ENCODE measurements at places on chromosomes 5 and 9.

GRCh38 chr9:120396931-120397330 lies 183.0 kb downstream of the CDK5RAP2 start:
- DNase-seq = no peak

DNA sequence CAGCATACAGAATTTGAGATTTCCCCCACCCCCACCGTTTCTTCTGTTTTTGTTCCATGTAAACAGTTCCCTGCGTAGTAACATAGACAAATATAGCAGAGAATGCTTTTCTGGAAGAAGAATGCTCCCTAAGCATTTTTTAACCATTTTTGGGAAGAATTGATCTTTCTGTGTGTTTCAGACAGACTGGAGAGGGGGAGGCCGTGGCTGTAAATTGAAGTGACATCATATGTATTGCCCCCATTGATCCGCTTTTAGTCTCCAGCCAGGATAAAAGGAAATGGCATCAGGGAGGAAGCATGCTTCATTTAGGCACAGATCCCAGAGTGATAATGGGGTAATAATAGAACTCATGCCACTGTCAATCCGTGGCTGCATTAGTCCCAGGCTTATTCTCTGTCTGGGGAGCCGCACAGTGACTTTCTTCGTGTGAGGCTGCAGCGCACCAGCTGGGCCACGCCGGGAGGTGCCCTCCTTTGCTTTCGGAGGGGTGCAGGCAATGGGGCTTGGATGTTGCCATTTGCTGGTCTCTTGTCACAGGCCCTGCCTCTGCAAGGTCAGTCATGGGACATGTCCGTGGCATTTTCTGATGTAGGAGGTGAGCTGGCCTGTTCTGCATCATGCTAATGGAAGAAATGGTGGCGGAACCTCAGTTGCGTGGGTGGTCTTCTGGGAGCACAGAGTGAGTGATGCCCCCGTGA lies 261.5 kb downstream of the FANCC start:
- DNase-seq = peak; percentile 73

- peak; percentile 58 for DNase-seq
Observed at GRCh38 chr5:134114886-134115805, 665 bp downstream of the TCF7 start.

DNA sequence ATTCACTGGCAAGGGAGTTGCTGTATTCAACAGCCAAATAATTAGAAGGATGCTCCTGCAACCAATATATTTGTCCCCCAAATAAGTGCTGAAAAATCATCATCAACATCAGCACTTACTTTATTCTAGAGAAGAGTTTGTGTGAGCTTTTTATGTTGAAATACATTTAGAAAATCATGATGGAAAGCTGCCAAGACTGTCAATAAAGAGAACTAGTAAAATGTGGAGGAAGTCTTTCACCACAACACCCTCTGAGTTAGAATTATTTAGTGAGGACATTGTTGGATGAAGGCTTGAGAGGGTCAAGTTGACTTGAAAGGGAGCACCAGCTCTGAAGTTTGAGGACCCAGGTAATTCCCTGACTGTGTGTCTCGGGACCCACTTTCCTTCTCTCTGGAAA lies 100.2 kb upstream of the TBCA start:
- DNase-seq = no peak

DNA sequence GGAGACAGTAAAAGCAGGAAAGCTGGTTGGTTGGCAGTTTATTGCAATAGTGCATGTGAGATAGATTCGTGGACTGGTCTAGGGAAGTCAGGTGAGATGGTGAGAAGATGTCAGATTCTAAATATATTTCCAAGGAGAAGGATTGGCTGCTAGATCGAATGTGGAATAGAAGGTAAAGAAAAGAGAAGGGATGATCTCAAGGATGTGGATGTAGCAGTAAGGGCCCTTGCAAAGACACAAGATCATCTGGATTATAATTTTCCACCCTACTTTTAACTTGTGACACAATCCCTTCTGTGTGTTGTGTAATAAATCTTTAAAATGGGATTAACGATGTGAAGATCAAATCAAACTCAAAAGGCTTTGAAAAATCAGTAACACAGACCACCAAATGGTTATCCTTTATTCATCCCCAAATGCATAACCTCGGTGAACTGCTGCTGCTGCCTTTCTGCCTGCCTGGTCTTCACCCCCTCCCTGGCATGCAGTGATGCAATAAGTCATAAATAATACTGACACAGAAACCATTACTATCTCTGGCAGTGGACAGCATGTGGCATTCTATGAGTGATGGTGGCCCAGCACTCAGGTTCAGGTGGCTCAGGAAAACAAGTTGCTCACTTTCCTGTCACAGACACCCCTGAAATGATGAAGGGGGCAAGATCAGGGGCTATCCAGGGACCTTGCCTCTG lies 178.4 kb downstream of the FAM114A2 start:
- DNase-seq = no peak

DNA sequence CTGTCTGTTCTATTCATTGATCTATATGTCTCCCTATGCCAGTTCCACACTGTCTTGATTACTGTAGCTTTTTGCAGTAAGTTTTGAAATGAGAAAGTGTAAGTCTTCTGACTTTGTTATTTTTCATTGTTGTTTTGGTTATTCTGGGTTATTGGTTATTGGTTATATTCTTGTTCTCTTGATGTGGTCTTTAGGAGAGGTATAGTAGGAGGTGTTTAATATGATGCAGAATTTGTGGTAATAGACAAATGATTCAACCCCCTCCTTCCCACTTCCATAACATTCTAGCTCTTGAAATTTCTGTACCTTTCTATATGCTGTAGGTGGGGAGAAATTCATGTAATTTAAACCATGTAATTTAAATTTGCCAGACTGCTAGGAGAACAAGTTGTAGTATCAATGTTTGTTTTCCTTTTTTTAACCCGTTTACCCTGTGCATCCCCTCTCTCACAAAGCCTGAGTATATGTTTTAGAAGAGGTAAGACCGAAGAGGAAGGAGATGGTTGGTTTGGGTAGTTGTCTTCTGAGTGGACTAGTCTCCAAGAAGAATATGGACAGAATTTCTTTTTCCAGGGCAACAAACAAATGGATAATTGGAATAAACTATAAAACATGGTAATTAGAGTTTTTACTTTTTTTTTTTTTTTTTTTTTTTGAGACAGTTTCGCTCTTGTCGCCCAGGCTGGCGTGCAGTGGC lies 19.2 kb downstream of the ANKHD1 start:
- no peak for DNase-seq

DNA sequence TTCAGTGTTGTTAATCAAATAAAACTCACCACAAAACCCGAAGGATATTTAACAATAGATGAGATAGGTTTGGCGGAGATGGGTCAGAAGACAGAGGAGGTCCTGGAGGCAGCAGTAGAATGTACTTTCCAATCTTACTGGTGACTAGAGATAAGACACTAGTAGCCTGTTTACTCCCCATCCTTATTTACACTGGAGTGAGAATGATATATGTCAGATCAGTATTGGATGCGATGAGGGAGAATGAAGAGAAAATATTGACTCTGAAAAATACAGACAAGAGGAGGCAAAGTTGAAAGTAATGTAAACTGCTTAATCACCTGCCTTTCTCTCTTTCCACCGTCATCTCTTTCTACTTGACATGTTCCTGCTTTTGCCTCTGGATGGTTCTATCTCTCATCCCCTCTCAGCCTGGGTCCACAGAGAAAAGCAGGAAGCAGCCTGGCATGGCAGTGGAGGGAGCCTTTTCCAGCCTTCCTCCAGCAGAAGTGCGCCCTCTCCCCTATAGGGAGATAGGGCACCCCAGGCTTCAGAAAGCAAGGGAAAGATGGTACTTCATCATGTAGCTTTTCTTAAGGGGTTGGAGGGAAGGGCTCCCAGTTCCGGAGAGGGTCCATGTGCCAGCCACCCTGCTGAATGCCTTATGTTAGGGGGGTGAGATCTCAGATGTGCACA lies 11.1 kb downstream of the PALM2AKAP2 start:
- no peak for DNase-seq

GRCh38 chr9:14434971-14435718 lies 121.2 kb upstream of the NFIB start:
- DNase-seq = no peak

GRCh38 chr9:69554945-69555344 lies 117.2 kb downstream of the APBA1 start:
- no peak for DNase-seq
